ENCODE measurements at places on chromosomes 4 and X. TPM values are rescaled to one million over a fixed set of nuclear protein-coding genes. Genes with fewer than 3 reads are reported as not detected.

DNA sequence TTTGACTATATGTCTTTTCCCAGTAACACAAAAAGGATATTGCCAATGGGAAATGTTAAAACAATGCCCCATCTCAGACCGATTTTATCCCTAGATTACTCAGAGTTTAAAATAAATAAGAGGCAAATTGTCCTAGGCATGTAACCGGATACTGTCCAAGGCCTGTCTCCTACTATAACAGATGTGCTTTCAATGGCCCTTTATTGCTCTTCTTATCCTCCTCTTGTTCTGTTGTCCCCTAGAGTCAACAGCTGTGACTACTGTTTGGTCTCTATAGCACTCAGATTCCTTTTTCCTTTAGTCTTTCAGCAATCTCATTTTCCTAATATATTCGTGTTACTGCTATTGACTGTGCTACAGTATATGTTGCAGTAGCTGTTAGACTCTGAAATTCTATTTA lies 66.8 kb upstream of the PLS3 start:
- DNase-seq = no peak

Gene RTL3
- total RNA-seq = not detected

GRCh38 chr4:111330786-111331185 lies 707.9 kb upstream of the PITX2 start:
- DNase-seq = no peak

- no peak for DNase-seq
These were observed 147.8 kb downstream of the ARHGAP10 start for GRCh38 chr4:147879676-147880075.

Measured in ureter (tissue), 1 donor.